ENCODE measurements at places on chromosomes 16 and 17. TPM values are rescaled to one million over a fixed set of nuclear protein-coding genes. Genes with fewer than 3 reads are reported as not detected.
A peak's percentile ranks its signal among the peaks of the same experiment; 100 is the strongest.

The STH gene
- not detected for total RNA-seq

The CDR2L gene
- total RNA-seq = 17.4 TPM

The CACNG4 gene
- not detected for total RNA-seq

DNA sequence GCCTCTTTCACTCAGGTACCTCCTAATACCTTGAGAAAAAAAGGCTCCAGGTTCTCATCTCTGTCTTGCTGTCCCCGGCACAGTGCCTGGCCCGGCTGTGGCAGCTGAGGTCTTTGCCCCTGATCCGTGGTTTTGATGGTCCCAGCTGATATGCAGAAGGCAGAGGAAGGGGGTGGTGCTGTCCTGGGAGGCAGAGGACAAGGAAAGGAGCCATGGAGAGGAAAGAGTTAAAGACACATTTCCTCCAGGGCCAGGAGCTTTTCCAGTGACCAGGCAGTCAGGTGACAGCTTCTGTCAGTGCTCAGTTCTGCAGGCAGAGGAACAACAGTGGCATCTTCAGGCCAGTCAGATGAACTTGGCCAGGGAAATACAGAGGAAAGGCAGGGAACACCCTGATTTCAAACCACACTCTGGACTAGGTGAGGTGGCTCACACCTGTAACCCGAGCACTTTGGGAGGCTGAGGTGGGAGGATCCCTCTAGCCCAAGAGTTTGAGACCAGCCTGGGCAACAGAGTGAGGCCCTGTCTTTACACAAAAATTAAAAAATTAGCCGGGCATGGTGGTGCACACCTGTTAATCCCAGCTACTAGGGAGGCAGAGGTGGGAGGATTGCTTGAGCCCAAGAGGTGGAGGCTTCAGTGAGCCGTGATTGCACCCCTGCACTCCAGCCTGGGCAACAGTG, 3.3 kb upstream of the COG1 start:
- no peak for DNase-seq

DNA sequence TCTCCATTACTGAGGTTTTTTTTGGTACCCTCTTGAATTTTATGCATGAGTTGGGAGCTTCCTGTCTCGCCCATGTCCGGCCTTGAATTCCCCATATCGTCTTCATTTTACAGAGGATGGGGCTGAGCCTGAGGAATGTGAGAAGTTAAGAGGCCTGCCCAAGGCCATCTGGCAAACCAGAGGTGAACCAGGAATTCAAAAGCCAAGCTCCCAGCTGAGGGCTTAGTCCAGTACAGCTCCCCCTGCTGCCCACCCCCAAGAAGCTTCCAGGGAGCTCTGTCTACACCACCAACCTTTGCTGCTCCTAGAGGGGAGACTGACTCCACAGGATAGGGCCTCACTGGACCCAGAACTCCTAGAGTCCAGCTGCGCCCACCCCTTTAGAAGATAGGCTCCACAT, 20.7 kb upstream of the C16orf78 start:
- no peak for DNase-seq

- no peak for DNase-seq
Observed at GRCh38 chr17:81517339-81518112, 4.9 kb upstream of the ACTG1 start.

- no peak for DNase-seq
Observed at GRCh38 chr16:80258407-80258806, 282.4 kb upstream of the DYNLRB2 start.

The RCVRN gene
- 0.47 TPM for total RNA-seq

DNA sequence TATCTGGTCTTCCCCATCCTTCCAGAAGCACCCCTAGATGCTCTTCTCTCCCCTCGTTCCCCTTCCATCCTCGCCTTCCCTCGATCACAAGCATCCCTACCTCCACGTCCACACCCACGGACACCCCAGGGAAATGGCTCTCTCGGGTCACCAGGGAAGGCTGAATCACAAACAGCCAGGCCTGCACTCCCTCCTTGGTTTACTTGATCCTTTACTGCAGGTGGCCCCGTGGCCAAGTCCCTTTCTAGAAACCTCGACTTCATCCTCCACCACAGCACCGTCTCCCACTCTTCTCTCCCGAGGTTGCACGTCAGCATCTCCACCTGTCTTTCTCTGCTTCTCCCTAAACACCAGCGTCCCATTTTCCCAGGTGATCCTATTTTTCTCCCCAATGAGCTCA, 6.5 kb upstream of the RBFOX3 start:
- peak; percentile 6 for DNase-seq

- DNase-seq = no peak
Observed at GRCh38 chr16:10964891-10965326, 20.5 kb downstream of the CLEC16A start.

- no peak for DNase-seq
Observed at GRCh38 chr16:9438991-9439390, 347.5 kb downstream of the HAPSTR1 start.

The CCL14 gene
- 8.8 TPM for total RNA-seq

DNA sequence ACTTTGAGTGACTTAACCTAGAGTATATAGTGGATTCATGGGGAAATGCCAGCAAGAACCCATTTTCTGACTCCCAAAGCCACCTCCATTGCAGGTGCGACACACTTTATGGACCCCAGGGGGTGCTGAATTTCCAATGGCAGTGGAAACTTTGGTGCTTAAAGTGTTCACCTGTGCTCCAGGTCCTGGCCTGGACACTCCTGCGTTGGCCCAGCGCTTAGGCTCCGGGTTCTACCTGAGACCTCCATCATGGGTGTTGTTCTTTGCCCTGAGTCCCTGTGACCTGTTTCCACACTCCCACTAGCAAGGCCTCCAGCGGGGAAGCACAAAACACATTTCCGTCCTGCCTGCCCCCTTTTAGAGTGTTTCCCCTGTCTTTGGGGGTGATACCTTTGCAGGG, 3.0 kb downstream of the CCNF start:
- DNase-seq = no peak

DNA sequence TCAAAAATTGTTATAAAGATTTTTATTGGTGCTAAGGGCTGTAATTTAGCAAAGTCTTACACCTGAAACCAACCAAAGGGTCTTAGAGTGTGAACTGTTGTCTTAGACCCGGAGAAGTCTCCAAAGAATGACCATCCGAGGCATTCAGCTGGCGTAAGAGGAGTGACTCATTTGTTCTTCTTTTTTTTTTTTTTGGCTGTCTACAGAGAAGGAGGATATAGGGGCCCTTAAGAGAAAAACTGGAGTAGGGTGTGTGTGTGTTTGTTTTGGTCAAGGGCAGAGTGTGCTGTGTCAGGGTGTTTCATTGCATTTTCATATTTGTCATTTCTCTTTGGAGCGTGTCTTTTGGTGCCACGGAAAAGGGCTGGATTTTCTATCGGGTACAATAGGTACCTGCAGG, 508.0 kb downstream of the WWOX start:
- no peak for DNase-seq

The GRAPL gene
- total RNA-seq = 1.5 TPM

DNA sequence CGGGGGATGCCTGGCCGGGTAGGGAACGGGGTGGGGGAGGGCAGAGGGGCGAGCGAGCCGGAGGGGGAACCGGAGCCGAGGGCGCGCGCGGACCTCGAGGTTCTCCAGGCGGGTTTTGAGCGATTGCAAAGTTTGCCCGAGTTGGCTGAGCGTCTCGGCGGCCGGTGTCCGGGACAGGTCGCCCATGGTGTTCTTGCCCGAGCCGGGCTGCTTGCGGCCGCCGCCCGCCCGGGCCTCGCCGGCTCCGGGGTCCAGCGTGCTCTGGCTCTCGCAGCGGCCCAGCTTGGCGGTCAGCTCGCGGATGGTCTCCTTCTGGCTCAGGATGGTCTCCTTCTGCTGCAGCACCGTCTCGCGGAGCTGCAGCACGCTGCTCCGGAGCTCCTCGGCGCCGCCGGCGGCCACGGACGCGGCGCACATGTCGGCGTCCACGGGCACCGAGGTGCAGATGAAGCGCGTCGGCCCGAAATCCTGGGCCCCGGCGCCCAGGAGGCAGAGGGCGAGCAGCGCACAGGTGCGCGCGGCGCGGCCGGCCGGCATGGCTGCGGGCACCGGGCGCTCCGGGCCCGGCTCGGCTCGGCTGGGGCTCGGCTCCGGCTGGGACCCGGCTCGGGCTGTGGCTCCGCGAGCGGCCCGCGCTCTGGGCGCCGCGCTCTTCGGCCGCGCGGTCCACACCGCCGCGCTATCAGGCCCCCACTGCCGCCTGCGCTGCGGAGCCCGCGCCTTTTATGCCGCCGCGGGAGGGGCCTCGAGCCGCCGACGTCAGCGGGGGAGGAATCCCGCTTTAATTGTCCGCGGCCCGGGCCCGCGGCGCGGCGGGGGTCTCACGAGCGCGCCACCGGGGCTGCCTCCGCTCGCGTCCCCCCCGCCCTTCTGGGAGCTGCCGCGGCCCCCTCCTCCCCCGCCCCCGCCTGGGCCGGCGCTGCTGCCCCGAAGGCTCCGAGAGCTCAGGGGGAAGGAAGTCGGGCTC, at the start of gene NPTX1:
NPTX1 (minus strand) TSS at position 698 of the 967 bp plus-strand sequence; CDS start at position 537, 161 bp downstream.
- DNase-seq = no peak

DNA sequence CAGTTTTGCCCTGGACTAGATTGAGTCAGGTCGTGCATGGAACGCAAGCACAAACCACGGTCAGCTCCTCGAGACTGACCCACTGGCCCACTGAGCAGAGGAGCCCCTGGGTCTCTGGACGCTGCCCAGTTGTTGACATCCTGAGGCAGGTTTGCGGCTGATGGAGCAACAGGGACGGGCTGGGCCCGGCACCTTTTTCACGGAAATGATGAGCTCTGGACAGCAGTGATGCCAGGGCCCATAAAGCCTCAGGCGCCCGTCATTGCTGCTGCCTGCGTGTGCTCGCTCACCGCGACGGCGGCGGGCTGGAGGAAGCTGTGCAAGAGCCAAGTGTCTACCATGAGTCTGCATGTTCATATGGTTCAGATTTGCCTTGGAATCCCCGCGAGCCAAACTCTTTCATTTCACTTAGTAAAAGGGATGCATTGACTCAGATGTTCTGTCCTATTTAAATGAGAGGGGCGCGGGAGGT, 30.8 kb upstream of the CRISPLD2 start:
- no peak for DNase-seq

- no peak for DNase-seq
Observed at GRCh38 chr16:89200850-89201411, 594 bp upstream of the SLC22A31 start.

The GJD3 gene
- total RNA-seq = 0.88 TPM

GRCh38 chr17:73686126-73686525, 41.9 kb upstream of the SDK2 start:
- no peak for DNase-seq

The TBC1D3K gene
- total RNA-seq = not detected

DNA sequence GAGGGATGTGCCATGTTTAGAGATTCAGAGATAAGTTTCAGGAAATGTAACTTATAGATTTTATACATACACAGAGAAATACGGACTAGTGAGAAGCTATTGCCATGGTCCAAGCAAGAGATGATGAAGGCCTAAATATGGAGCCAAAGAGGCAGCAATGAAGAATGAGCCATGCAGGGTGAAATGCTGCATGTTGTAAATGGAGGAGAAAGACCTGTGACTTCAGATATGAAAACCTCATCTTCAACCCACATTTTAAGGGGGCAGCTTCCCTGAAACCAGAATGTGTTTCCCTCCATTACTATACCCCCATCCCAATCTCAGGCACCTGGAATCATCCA, 2.9 kb downstream of the CCL2 start:
- DNase-seq = no peak

The VMP1 gene
- 50.8 TPM for total RNA-seq

DNA sequence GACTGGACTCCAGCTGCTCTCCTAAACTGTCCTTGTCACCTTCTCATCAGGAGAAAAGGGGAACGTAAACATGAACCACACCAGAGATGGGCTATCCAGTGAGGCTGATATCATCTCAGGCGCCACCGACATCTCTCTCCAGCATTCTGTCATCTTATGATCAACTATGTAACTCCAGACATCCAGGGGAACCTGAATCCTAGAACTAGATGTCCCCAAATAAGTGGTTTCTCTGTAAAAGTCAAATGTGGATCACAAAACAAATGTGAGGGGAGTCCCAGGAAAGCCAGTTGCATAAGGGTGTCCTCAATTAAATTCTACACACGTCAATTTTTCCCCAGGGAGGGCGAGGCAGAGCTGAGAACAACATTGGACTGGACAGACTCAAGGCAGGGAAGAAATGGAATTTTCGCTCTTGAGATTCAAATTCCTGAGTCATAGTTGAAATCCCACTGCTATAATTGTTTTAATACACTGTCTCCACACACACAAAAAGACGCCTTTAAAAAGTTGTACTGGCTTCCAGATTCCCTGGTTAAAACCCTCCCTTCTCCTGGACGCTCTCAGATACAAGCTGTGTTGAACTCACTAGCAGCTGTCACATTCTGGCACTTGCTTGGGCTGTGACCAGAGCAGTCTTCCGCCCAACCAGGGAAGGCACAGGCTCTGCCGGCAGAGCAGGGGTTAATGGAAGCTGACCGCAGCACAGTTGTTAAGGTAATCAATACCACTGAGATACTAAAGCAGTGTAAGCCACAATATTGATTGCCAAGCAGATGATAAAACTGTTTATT, 62.6 kb downstream of the ZFHX3 start:
- DNase-seq = peak; percentile 73

The POLR3K gene
- 11.7 TPM for total RNA-seq

- no peak for DNase-seq
Observed at GRCh38 chr17:48228720-48229119, 121.2 kb downstream of the SNX11 start.

DNA sequence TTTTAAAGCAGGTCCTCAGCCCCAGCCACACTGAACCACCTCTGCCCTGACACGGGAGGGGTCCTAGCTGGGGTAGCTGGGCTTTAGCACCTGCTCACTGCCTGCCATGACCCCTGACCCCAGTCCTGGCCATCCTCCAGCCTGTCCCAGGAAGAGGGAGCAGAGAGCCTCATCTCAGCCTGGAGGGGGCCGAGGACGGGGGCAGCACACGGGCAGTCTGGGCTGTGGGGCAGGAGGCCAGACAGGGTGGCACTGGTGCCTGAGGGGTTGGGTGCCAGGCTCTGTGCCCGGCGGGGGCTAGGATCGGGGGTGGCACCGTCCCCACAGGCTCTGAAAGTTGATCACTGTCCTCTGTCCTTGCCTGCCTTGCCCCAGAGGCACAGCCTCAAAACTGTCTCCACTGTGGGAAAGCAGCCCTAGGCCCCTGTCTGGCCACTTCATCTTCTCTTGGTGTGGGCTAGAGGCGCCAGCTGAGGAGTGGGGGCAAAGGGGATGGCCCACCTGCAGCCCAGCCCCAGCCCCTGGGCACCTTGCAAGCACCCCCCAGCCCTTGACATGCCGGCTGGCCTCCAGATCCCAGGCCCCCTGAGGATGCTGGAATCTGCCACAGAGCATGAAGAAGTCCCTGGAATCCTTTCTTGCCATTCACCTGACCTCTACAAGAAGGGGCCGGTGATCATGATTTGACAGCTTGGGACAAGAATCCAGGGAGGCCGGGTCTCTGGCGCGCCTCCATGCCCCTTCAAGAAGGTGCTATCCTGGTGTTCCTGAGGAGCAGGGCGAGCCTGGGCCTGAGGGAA, 15.7 kb downstream of the ENDOV start:
- no peak for DNase-seq

- DNase-seq = no peak
Observed at GRCh38 chr17:59465949-59466307, 99.5 kb upstream of the DHX40 start.
